ENCODE measurements at places on chromosomes 11 and 22.

- DNase-seq, result no peak
Observed at GRCh38 chr11:45269678-45270077, 16.5 kb downstream of the SYT13 start.

- no peak for DNase-seq
Observed at GRCh38 chr11:94638902-94639373, 71.8 kb downstream of the PIWIL4 start.

DNA sequence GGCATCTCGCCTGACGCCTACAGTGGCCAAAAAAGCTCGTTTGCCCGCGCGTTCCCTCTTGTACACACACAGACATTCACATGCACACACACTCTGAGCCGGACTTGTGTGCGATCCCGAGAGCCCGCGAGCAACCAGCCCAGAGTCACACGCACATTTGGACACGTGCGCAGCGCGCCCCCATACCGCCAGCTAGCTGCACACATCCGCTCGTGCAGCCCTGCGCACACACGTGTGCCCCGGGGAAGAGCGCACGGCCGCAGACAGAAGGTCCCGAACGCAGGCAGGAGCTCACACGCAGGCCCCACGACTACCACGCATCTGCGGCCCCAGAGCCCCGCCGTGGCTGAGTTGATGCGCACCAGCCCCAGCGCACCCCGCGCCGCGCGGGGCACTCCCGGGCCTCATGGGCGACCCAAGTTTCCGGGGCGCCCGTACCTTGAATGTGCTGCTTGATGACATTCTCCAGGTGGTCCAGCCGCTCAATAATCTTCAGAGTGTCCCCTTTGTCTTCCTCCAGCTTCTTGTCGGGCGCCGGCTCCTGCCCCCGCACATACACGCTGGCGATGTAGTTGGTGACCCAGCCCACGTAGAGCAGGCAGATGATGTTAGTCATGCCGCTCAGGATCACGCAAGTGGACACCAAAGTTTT lies 758 bp downstream of the GALNT18 start:
- peak; percentile 6 for DNase-seq

DNA sequence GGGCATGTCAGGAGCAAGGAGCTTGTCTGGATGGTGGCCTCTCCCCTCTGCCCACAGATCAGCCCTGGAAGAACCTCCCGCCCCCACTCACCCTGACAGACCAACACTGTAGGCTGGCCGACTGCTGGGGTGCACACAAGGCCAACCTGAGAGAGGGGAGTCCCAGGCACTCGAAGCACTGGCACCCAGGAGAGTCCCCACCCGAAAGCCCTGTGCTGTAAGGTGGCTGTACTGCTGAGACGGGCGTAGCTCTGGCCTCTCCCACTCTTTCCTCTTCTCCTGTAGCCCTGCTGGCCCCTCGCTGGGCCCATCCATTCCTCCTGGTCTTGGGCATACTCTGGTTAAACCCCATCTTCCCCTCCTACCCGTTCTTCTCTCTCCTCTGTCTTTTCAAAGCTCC lies 39.7 kb downstream of the MYO7A start:
- DNase-seq, result no peak

DNA sequence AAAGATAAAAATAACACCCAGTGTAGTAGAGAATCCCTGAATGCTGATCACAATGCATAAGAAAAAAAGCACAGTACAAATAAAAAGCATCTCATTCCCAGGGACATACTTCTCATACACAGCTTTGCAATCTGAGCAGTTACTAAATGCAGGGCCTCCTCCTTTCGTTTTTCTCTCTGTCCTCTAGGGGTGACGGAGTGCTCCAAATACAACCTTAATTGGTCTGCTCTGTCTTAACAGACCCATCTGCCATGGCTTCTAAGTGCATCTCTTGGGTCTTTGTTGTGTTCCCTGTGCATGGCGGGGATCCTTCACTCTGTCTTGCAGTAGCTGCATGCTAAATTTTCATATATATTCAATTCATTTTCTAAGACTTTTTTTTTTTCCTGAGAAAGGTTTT lies 1114.2 kb upstream of the RAG2 start:
- DNase-seq, result no peak

Data from GDM1 (cell line).